ENCODE measurements at places on chromosomes 7 and 10. TPM values are rescaled to one million over a fixed set of nuclear protein-coding genes. Genes with fewer than 3 reads are reported as not detected.

The CLEC2L gene
- polyA plus RNA-seq: not detected

GRCh38 chr7:130982160-130982638 is 248.2 kb upstream of the KLF14 start:
- H3K27ac ChIP-seq: no peak overlapping the region
- H3K4me3 ChIP-seq: no peak overlapping the region
- H3K4me1 ChIP-seq: peaks cover 3% of the 10 kb centered on the region
- 0 out of 2 replicates have a peak, but pooled peaks cover 4% of the 10 kb centered on the region for H3K36me3 ChIP-seq
- no peak for DNase-seq
- H3K27me3 ChIP-seq: no peaks in the 10 kb centered on the region

DNA sequence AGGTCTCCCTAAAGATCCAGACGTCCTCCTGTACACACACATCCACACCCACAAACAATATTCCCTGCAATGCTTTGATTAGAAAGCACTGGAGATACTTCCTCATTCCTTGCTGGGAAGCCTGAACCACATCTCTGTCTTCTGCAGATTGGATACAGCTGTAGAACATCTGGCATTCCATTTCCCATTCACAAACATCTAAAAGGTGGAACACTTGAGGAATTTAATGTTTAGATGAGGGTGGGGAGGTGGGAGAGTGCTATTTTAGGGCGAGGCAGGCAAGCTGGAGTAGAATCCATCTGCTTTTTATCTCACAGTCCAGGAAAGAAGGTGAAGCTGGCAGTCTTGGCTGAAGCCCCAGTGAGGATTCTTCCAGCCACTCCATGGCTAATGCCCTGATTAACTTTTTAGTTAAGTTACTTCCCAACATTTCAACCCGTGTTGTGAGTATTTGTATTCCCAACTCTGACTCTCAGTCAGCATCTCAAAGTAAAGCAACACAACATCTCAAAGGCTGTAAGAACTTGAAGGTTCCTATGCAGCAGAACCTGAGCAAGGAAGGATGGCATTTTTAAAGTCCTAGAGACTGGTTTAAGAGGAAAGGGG is 46.1 kb downstream of the CYTH3 start:
- no peak overlapping the region for H3K4me3 ChIP-seq
- DNase-seq: no peak
- H3K27ac ChIP-seq: no peak overlapping the region
- H3K4me1 ChIP-seq: peaks cover 20% of the 10 kb centered on the region

GRCh38 chr7:85090143-85090542 is 96.7 kb downstream of the SEMA3D start:
- no peaks in the 10 kb centered on the region for H3K4me1 ChIP-seq
- no peak overlapping the region for H3K27ac ChIP-seq
- DNase-seq: no peak
- no peaks in the 10 kb centered on the region for H3K36me3 ChIP-seq
